ENCODE measurements at places on chromosomes 6 and 20. TPM values are rescaled to one million over a fixed set of nuclear protein-coding genes. Genes with fewer than 3 reads are reported as not detected.

- no peak for DNase-seq
- no peak overlapping the region for H3K4me3 ChIP-seq
- H3K4me1 ChIP-seq, result no peaks in the 10 kb centered on the region
- H3K36me3 ChIP-seq, result no peaks in the 10 kb centered on the region
- no peak overlapping the region for H3K27ac ChIP-seq
Observed at GRCh38 chr6:168638468-168639271, 197.7 kb downstream of the SMOC2 start.

The CCM2L gene
- polyA plus RNA-seq, result not detected

DNA sequence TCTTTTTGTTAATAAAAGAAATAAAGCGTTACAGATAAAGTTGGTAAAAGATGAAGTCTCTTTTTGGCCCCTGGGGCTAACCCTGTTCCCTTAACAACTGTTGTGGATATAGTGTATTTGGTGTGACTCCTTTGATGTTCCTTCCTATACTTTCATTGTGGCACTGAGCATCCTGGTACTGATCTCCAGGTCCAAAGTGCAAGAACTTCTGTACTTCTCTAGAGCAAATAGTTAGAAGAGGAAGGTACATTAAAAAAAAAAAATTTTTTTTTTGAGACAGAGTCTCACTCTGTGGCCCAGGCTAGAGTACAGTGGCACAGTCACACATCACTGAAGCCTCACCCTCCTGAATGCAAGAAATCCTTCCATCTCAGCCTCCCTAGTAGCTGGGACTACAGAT, 6.2 kb downstream of the POFUT1 start:
- H3K4me1 ChIP-seq, result peaks cover 35% of the 10 kb centered on the region
- DNase-seq, result no peak
- H3K27ac ChIP-seq, result no peak overlapping the region
- H3K4me3 ChIP-seq, result no peak overlapping the region
- H3K36me3 ChIP-seq, result peaks cover 6% of the 10 kb centered on the region

- no peaks in the 10 kb centered on the region for H3K36me3 ChIP-seq
- no peak for DNase-seq
- peak overlapping the region; percentile 9 for H3K4me3 ChIP-seq
- no peak overlapping the region for H3K27ac ChIP-seq
- peaks cover 25% of the 10 kb centered on the region for H3K4me1 ChIP-seq
Observed at GRCh38 chr6:53240761-53241160, 92.1 kb upstream of the GCM1 start.

DNA sequence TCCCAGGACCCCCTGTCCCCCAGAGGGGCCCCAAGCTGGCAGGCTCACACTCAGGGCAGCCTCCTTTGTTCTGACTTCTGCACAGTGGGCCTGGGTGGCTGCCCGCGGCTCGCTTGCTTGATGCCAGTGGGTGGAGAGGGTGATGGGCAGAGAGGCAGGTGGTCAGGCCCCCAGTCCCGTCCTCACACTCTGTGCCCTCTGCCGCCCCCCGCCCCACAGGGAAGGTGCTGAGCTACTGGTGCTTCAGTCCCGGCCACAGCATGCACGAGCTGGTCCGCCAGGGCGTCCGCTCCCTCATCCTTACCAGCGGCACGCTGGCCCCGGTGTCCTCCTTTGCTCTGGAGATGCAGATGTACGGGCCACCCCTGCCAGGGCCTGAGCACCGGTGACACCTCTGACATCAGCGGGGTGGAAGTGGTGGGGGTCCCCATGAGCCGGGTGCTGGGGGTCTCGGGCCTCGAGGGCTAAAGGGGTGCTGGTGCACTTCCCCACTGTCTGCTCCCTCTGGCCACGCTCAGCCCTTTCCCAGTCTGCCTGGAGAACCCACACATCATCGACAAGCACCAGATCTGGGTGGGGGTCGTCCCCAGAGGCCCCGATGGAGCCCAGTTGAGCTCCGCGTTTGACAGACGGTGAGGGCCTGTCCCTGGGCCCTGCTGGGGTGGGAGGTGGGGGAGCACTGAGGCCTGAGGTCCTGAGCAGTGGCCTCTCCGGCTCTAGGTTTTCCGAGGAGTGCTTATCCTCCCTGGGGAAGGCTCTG, 8.9 kb upstream of the TNFRSF6B start:
- DNase-seq, result no peak
- H3K27me3 ChIP-seq, result no peaks in the 10 kb centered on the region
- no peaks in the 10 kb centered on the region for H3K36me3 ChIP-seq
- no peak overlapping the region for H3K27ac ChIP-seq
- H3K4me1 ChIP-seq, result peaks cover 3% of the 10 kb centered on the region
- no peak overlapping the region for H3K4me3 ChIP-seq

DNA sequence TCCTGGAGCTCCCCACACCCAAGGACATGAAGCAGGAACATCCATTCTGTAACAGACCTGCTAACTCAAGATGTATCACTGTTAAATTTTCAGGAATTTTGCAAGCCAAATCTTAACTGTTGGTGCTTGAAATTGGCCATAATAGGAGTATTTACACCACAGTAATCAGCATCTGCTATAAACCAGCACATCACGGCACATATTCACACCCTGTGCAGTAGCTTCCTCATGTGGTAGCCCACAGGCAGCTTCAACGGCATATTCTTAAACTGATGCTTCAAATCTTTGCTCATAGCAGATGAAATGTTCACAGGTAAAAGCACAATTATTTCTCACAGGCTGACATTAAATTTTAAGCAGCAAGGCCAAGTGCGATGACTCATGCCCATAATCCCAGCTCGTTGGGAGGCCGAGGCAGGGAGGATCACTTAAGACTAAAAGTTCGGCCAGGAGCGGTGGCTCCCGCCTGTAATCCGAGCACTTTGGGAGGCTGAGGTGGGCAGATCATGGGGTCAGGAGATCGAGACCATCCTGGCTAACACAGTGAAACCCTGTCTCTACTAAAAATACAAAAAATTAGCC, 43.5 kb upstream of the LYRM2 start:
- H3K4me1 ChIP-seq, result no peaks in the 10 kb centered on the region
- H3K27me3 ChIP-seq, result no peaks in the 10 kb centered on the region
- no peak overlapping the region for H3K4me3 ChIP-seq
- no peak overlapping the region for H3K27ac ChIP-seq
- no peak for DNase-seq

GRCh38 chr6:33271468-33272274, at the start of the genes RPS18 and VPS52:
Gene RPS18, plus strand, starts transcription at chr6:33272075. Its CDS starts 45 bp downstream, at chr6:33272120.
Gene VPS52, minus strand, starts transcription at chr6:33271876. Its CDS starts 201 bp downstream, at chr6:33271675.
- peak; percentile 95 for DNase-seq
- peaks cover 69% of the 10 kb centered on the region for H3K4me1 ChIP-seq
- H3K27me3 ChIP-seq, result no peaks in the 10 kb centered on the region
- H3K36me3 ChIP-seq, result no peaks in the 10 kb centered on the region
- peak within 1 kb of the TSS; percentile 97 for H3K4me3 ChIP-seq
- peak within 1 kb of the TSS; percentile 99 for H3K27ac ChIP-seq

The THBD gene
- polyA plus RNA-seq, result not detected

DNA sequence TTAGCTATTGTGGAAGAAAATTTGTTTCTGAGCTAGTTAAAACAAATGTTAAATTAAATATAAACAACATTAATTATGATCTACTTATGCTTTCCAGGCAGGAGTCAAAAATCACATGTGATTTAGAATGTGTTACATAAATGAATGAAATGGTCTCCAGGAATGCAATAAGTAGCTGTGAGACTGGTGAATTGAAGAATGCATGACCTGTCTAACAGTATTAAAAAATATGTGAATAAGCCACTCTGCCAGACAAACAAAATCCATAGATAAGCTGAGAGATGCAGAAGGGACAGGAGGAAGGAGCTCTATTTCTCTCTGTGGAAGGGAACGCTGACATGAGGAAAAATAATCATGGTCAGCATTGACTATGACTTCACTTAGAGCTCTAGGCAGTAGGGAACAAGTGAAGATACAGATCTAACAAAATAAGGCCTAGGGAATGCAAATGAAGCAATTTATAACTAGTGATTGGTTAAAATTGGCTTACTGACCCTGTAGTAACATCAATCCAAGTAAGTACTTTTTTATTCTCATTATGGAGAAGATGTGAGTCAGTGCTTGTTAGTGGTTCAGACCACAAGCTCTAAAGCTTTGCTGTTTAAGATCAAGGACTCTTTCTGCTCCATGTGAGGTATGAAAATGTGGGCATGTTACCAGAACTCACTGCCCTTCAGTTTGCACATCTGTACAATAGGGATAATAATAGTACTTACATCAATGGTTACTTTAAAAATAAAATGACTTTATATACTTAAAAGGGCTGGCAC, 432.6 kb downstream of the MMUT start:
- H3K4me3 ChIP-seq, result no peak overlapping the region
- H3K27me3 ChIP-seq, result no peaks in the 10 kb centered on the region
- no peaks in the 10 kb centered on the region for H3K4me1 ChIP-seq
- H3K27ac ChIP-seq, result no peak overlapping the region

- no peaks in the 10 kb centered on the region for H3K27me3 ChIP-seq
- peaks cover 3% of the 10 kb centered on the region for H3K36me3 ChIP-seq
- H3K4me1 ChIP-seq, result peaks cover 26% of the 10 kb centered on the region
- DNase-seq, result no peak
- peak overlapping the region; percentile 96 for H3K4me3 ChIP-seq
- H3K27ac ChIP-seq, result peak overlapping the region; percentile 93
Observed at GRCh38 chr20:36604952-36605398, 604 bp upstream of the RAB5IF start.

The TP53TG5 gene
- 0.42 TPM for polyA plus RNA-seq

DNA sequence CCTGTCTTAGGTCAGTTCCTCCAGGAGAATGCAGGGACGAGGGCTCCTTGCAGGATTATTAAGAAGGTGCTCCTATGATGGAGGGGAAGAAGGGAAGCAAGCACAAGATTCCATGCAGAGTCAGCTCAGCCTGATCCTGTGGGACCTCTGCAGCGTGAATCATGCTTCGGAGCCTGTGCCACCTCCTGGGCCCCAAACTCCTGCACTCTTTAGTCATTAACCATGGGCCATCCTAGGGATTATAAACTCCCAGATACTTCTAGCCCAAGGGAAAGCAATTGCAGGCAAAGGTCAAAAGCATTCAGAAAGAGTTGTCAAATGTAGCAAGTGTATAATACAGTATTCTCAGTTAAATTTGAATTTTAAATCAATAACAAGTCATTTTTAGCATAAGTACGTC, 208.7 kb upstream of the PMEPA1 start:
- H3K27me3 ChIP-seq, result no peaks in the 10 kb centered on the region
- no peaks in the 10 kb centered on the region for H3K4me1 ChIP-seq
- no peaks in the 10 kb centered on the region for H3K36me3 ChIP-seq
- no peak for DNase-seq
- no peak overlapping the region for H3K27ac ChIP-seq

The SPDEF gene
- not detected for polyA plus RNA-seq

DNA sequence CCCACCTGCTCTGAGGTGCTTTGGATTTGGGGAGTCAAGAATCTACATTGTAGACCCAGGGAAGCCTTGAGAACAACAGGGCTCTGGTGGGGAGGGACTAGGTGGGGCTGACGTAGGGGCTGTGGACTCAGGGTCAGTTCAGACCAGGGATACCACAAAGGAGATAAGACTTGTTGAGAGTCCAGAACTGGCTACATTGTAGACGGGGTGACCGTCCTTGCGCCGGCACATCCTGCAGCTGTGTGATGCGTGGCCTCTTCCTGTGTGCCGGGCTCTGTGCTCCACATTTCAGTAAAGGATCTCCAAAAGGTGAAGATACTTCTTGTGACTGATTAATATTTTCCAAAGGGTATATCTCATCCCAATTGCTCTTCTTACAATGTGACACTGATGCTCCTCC, 9.8 kb upstream of the TLDC2 start:
- peaks cover 5% of the 10 kb centered on the region for H3K4me1 ChIP-seq
- H3K36me3 ChIP-seq, result no peaks in the 10 kb centered on the region
- no peaks in the 10 kb centered on the region for H3K27me3 ChIP-seq
- H3K4me3 ChIP-seq, result no peak overlapping the region
- H3K27ac ChIP-seq, result no peak overlapping the region

GRCh38 chr20:37480919-37481318, 40.1 kb upstream of the NNAT start:
- H3K27ac ChIP-seq, result no peak overlapping the region
- peaks cover 24% of the 10 kb centered on the region for H3K27me3 ChIP-seq
- H3K4me3 ChIP-seq, result no peak overlapping the region
- H3K4me1 ChIP-seq, result no peaks in the 10 kb centered on the region
- peaks cover 8% of the 10 kb centered on the region for H3K36me3 ChIP-seq

GRCh38 chr6:36195471-36196112, 952 bp upstream of the BRPF3 start:
- no peak for DNase-seq
- peaks cover 18% of the 10 kb centered on the region for H3K4me1 ChIP-seq
- no peaks in the 10 kb centered on the region for H3K27me3 ChIP-seq
- H3K4me3 ChIP-seq, result peak overlapping the region; percentile 78
- peaks cover 2% of the 10 kb centered on the region for H3K36me3 ChIP-seq
- peak overlapping the region; percentile 92 for H3K27ac ChIP-seq

GRCh38 chr6:33570806-33571636, 9.1 kb downstream of the BAK1 start:
- no peaks in the 10 kb centered on the region for H3K27me3 ChIP-seq
- H3K4me3 ChIP-seq, result peak overlapping the region; percentile 91
- peaks cover 16% of the 10 kb centered on the region for H3K4me1 ChIP-seq

DNA sequence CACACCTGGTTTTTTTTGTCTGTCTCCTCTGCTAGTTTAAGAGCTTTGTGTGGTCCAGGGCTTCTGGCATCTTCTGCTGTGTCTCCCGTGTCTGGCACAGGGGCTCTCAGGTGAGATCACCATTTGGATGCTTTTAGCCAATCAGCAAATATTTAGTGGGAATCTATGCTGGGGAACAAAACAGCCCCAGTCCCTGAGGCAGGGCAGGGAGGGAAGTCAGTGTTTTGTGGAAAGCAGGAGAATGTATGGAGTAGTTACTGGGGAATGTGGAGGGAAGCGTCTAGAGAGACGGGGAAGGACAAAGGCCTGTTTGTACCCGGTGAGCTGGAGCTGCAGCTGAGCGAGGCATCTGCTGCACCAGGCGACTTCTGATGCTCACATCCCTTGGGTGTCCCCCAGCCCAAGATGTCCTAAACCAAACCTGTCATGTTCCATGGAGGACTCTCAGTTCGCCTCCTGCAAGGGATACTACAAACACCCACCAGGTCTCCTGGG, 49.3 kb upstream of the NNAT start:
- DNase-seq, result no peak
- no peak overlapping the region for H3K27ac ChIP-seq
- no peaks in the 10 kb centered on the region for H3K36me3 ChIP-seq
- H3K4me1 ChIP-seq, result no peaks in the 10 kb centered on the region
- peaks cover 5% of the 10 kb centered on the region for H3K27me3 ChIP-seq

The OR2J3 gene
- polyA plus RNA-seq, result not detected

DNA sequence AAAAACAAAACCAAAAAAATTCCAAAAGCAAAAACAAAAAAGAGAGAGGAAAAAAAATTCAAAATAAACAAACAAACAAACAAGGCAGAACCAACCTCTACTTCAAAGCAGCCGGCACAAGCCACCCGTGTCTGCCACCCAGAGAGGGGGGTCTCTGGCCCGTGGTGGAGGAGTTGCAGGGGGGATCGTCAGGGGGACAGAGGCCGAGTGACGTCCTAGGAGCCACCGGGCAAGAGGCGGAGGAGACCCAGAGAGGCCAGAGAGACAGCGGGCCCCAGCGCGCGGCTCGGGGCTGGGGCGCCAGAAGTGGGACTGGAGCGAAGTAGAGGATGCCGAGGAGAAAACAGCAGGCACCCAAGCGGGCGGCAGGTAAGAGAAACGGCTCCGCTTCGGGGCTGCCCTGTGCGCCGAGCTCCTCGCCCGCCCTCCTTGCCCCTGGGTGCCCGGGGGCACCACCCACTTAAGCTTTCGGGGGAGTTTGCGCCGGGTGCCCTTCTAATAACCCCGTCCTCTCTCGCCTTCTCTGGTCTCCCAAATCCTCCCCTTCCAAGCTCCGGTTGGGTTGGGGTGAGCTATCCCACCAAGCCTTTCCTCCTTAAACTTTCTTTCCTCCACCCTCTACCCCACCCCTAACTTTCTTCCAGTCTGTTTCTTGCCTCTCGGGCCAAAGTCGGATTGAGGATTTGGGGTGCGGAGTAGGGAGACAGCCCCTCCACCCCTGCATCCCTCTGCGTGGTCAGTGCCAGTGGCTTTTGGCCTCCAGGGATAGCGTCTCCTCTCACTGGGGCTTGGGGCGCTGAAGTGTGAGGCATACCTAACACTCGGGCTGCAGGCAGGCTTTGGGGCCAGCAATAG, 1.0 kb downstream of the TSHZ2 start:
- H3K4me3 ChIP-seq, result peak overlapping the region; percentile 90
- no peaks in the 10 kb centered on the region for H3K36me3 ChIP-seq
- H3K27ac ChIP-seq, result peak overlapping the region; percentile 95
- peaks cover 45% of the 10 kb centered on the region for H3K27me3 ChIP-seq
- peak; percentile 28 for DNase-seq
